Transverse colon (tissue), 4 donors: ENCODE measurements at places on chromosomes 2 and 18. TPM values are rescaled to one million over a fixed set of nuclear protein-coding genes. Genes with fewer than 3 reads are reported as not detected.
A peak's percentile ranks its signal among the peaks of the same experiment; 100 is the strongest.

DNA sequence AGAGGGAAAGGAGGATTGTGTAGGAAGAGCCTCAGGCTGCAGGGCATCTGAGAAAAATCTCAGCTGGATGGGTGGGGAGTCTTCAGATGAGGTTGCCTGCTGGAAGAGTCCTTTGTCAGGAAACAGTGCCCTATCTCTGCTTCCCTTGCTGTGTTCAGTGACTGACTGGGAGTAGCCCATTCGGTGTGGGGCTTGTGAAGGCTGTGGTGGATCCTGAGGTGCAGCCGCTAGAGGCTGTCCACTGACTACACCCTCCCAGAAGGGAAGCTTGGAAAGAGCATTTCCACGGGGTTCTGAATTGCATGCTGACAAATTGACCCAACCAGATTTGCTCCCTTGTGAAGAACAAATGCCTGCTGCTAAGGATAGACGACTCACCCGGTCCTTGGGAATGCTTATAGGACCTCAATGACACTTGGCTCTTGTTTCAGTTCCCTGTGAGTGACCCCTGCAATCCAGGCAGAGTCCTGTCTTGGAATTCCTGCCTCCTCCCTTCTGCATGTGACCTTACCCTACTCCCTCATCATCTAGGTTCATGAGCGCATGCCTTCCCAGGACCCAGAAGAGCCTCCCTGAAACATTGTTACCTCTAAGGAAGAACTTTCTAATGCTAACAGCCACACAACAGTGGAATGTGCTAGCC is 109.7 kb upstream of the FAM136A start:
- no peaks in the 10 kb centered on the region for H3K4me1 ChIP-seq
- DNase-seq, result no peak
- H3K27ac ChIP-seq, result no peak overlapping the region
- H3K27me3 ChIP-seq, result no peaks in the 10 kb centered on the region

- no peaks in the 10 kb centered on the region for H3K27me3 ChIP-seq
- no peak overlapping the region for H3K27ac ChIP-seq
- no peak overlapping the region for H3K4me3 ChIP-seq
- H3K36me3 ChIP-seq, result peaks cover 60% of the 10 kb centered on the region
Observed at GRCh38 chr2:216429428-216429827, 17.1 kb downstream of the SMARCAL1 start.

DNA sequence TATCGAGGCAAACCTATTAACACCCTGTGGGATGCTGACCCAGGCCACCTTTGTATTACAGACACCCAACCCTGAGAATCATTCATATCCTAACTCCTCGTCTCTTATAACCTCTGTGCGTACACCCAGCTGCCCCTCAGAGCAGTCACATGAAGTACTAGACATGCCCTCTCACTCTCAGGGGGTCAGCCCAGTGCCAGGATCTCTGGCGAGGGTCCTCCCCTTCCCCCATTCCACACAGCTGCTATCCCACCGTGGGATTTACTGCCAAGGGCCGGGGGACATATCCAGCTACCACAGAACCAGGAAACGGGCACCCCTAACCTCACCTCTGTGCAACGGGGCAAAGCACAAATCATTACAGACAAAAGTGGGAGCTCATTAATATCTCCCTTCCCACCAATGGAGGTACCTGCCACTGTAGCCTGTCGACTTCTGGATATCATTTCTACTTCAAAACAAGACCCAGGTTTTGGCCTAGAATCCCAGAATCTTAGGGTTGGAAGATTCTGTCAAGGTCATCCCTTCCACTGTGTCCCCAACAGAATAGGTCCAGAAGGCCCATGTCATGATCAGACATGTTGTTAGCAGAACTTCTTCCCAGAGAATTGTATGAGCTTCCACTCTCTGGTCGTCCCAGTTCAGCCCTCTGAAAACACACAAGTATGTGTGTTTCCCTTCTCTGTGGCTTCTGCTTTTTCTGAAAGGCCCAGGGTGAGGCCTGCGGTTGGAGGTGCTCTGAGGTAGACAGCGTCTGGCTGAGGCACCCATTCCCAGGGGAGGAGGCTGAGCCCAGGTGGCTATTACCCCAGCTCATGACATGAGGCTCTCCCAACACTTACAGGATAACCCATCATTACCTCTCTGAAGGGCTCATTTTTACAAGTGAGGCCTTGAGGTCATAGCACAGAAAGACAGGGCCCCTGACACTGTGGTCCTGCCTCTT is 1.7 kb downstream of the TMBIM1 start:
- peak overlapping the region; percentile 73 for H3K4me3 ChIP-seq
- peak; percentile 58 for DNase-seq
- peaks cover 89% of the 10 kb centered on the region for H3K4me1 ChIP-seq
- no peaks in the 10 kb centered on the region for H3K27me3 ChIP-seq

LBX2 gene
- 1.6 TPM for total RNA-seq
